ENCODE measurements at places on chromosomes 4 and X.

- DNase-seq: no peak
Observed at GRCh38 chrX:39309721-39310152, 508.5 kb downstream of the MID1IP1 start.

GRCh38 chr4:38314663-38315062, 349.3 kb upstream of the KLF3 start:
- no peak for DNase-seq

DNA sequence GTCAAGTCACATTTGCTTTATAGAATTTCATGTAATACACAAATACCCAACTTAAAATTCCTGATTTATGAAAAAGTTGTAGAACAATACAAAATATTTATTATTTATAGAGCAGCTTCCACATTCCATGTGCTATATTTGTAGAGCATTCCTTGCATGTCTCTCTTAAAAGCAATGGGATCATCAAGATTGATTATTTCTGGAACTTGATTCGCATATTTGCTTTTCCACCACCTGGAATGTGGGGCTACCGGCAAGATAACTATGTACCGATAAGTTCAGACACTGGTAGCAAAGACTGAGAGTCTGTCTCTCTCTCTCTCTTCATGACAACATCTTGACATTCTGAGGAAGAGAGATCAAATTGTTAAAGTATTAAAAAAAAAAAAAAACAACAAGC, 59.3 kb downstream of the MAPK10 start:
- no peak for DNase-seq

DNA sequence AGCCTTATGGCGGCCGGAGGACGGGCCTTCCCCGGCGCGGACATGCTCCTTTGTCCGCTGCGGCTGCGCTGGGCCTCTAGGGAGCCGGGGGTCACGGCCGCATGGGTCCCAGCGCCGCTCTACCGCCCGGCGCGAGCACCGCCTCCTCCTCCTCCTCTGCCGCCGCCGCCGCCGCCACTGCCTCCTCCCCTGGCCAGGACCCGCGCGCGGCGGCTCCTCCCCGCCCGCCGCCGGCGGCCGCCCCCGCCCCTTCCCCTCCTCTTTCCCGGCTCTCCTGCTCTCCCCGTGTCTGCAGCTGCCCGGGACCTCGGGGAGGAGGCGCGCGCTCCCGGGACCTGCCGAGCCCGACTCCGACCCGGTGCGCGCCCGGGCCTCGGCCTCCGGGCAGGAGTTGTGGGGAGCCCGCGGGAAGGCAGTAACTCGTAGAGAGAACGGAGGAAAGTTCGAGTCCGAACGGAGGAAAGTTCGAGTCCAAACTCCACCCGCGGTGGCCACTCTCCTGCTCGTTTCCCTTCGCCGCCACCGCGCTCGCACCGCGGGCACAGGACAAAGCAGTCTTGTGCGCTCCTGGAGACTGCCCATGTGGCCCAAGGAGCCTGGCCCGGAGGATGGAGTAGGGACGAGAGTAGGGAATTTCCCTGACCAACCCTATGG, at the start of gene ADGRA3:
Gene ADGRA3, minus strand, starts transcription at position 179 of the 654 bp plus-strand sequence. CDS start 282 bp downstream, outside the sequence.
- peak; percentile 39 for DNase-seq

DNA sequence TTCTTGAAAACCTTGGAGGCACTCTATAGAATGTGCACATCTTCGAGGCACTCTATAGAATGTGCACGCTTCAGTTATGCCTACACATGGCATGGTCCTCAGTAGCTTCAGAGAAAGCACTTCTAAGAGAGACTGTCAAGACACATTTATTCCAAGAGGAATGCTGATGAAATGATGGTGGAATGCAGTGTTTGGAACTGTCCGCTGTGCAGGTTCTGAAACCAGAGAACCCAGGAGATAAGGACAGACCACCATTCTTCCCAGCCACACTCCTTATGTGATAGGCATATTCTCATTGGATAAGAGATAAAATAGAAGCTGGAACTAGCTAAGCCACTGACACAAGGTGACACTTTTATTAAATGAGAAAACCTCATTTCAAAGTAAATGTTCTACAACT, 263.3 kb downstream of the NLGN4X start:
- DNase-seq: no peak

DNA sequence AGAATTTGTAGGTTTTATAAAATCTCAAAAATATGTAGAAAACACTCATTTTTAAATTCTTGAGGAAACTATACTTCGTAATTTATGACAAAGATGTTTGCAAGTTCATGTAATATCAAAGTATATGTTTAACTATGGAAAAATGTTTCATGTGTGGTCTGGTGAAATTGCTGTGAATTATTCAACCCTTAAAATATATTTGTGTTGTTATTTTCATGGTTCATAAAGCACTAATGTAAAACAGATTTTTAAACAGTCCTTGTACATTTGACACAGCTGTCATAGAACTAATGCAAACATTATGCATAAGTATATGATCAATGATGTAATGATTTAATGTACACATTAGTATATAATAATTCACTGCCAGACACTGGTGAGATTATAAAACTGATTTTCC, 83.1 kb upstream of the ARSJ start:
- DNase-seq: peak; percentile 33

GRCh38 chrX:13167481-13168231, 123.2 kb upstream of the FAM9C start:
- no peak for DNase-seq

GRCh38 chr4:97987019-97987648, 156.1 kb downstream of the STPG2 start:
- no peak for DNase-seq

DNA sequence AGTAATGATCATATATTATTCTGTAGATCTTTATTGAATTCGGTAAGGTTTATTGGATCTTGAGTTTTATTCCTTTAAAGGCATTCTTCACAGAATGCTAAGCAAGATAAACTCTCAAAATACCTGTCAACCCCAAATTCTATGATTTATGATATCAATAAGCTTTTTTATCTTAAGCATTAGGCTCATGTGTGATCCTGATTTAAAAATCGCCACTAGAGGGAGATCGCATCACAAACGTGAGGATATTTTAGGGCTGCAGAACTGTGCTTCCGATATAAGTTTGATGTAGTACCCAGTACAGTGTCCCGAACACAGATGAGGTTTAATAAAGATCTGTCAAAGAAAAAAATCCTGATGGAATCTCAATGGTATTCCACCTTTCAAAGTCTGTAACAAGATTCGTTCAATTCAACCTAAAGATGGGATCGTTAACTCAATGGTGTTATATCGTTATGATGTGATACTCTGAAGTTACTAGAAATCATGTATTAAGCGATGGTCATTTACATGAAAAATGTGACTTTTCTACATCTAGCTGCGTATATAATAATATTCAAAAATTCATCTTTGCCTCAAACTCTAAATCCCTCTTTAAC, 169.0 kb downstream of the CORIN start:
- no peak for DNase-seq

DNA sequence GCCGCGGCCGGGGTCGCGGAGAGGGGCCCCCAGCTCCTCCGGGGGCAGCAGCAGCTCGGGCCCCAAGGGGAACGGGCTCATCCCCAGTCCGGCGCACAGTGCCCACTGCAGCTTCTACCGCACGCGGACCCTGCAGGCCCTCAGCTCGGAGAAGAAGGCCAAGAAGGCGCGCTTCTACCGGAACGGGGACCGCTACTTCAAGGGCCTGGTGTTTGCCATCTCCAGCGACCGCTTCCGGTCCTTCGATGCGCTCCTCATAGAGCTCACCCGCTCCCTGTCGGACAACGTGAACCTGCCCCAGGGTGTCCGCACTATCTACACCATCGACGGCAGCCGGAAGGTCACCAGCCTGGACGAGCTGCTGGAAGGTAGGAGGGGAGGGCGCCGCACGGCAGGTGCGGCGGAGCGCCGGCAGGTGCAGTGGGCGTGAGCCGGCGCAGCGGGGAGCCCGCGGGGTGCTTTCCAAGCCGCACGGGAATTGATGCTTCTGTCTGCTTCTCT, 886 bp downstream of the DCLK2 start:
- no peak for DNase-seq

DNA sequence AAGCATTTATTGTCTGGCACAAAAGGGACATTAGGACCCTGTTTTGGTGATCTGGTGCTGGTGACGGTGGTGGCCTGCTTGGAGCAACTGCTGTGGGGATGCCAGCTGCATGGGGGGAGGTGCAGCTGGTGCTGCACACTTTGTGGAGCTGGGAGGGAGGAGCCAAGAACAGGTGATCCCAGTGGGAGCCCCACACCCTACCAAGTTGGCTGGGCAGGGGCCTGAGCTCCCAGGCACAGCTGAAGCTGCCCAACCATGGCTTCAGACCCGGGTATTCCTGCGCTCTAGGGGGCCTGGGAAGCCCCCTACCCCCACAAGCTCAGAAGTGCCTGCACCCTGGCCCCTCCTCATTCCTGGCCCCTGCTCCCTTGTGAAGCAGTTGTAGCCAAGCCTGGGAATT, 1512.5 kb downstream of the TECRL start:
- DNase-seq: no peak

DNA sequence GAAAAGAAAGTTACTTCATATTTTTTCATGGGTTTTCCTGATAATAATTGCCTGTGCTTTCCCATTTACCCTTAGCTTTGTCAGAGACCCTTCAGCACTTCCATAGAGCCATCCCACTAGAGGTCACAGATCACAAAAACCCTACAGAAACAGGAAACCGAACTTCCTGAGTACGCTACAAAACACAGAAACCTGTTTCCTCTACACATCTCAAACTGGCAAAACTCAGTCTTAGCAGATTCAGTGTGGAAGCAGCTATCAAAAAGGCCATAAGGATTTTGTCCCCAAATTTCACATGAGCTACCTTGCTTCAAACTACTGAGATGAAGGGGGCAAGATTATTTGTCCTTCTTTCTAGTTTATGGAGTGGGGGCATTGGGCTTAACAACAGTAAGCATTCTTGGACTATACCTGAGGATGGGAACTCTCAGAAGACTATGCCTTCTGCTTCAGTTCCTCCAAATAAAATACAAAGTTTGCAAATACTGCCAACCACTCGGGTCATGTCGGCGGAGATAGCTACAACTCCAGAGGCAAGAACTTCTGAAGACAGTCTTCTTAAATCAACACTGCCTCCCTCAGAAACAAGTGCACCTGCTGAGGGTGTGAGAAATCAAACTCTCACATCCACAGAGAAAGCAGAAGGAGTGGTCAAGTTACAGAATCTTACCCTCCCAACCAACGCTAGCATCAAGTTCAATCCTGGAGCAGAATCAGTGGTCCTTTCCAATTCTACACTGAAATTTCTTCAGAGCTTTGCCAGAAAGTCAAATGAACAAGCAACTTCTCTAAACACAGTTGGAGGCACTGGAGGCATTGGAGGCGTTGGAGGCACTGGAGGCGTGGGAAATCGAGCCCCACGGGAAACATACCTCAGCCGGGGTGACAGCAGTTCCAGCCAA, at the start of gene MMRN1:
Gene MMRN1, plus strand, starts transcription at position 206 of the 902 bp plus-strand sequence. Its CDS starts 118 bp downstream, at position 324.
- DNase-seq: no peak

GRCh38 chrX:48976086-48976485, 4.4 kb upstream of the KCND1 start:
- no peak for DNase-seq

DNA sequence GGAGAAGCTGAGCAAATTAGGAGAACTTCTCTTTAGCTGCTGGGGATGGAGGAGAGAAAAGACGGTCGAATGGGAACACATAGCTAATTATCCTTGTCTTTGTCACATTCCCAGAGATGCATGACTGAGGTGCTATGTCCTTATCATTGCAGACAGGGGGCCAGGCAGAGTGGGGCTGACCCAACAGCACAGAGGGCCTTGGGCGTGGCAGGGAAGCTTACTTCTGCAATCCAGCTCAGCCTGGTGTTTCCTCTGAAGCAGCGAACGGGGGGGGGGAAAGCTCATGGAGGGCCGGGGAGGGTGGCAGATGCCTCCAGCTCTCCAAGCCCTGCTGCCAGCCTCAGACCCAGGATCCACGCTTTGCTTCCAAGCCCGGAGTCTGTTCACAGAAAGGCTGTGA, 50.8 kb upstream of the HOPX start:
- DNase-seq: no peak

DNA sequence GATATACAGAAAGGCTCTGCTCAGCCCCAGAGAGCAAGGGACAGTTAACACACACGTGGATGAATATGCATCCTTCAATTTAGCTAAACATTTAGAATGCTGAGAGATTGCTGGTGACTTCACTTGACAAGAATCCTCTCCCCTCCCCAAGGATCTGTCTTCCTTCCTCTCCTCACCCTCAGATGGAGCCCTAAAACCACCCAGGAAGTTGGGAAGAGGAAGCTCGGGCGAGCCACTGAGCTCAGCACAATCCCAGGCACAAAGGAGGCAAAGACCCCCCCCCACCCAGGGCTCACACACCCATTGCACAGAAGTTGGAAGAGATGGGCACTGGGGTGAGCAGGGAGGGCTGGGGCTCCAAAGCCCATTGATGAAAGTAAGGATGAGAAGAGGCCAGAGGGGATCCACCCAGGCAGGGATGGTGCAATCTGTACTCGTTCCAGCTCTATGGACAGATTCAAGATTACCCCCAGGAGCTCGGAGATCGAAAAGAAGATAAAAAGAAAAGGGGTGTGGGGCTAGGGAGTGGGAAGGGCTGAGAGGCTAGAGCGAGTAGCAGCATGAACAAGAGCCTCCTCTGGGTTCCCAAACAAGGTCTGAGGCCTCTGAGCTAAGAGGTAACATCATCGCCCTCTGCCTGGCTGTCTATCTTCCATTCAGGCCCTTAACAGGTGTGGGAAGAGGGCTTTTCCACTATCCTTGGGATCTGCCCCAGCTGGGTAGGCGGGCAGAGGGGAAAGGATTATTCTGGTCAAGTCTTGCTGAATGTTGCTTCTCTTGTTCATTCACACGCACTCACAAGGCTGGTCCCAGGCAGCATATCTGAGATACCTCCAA, 1.2 kb downstream of the TFE3 start:
- peak; percentile 49 for DNase-seq

- DNase-seq: no peak
Observed at GRCh38 chr4:121050300-121050699, 22.0 kb downstream of the NDNF start.

DNA sequence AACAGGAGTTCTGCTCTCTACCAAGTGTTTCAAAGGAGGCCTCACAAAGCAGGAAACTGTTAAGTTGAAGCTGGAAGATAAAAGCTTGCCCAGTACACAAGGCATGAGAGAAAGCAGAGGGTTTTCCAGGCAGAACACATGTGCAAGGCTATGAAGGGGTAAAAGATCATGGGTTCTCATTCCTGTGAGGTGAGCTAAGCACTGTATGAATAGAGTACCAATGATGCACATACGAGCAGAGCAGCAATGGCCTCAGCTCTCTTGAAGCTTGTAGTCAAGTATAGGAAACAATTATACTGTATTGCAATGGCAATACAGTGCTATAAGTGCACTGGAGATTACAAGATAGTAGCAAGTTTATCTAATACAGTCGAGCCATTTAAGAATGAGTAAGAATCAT, 18.0 kb downstream of the TTC29 start:
- DNase-seq: no peak

DNA sequence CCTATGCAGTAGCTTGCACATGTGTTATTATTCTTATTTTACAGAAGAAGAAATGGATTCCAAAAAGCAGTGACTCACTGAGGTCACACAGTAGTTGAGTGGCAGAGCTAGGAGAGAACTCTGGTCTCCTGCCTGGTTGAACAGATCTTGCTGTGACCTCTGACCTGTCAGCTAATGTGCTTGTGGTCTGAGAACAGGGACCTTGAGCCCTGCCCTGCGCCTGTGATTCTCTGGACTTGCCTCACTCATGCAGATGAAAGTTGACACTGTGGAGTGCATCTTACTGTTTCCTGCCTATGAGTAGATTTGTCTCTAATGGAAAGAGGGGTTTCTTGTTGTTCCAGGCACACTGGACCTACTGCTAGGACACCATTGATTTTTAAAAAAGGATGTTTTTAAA, 32.3 kb downstream of the ETNPPL start:
- no peak for DNase-seq
